ENCODE measurements at places on chromosomes 4 and X.

DNA sequence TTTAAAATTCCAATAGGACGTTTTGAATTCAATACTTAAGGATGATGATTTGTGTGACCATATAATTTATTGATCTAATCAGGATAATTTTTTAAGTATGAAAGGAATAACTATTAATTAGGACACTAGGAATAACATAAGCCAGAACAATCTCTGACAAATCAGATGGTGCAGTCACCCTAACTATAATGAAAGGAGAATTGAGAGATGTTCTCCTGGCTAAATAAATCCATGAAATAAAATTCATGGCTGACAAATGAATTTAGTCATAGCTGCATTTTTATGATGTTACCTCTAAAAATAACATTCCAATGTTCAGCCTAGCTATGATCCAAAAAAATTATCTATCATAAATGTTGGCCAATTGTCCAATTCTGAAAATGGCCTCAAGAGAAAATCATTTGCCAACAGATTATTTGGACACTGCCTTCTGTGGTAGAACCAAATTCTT is 190.6 kb upstream of the NEIL3 start:
- ATAC-seq: no peak

DNA sequence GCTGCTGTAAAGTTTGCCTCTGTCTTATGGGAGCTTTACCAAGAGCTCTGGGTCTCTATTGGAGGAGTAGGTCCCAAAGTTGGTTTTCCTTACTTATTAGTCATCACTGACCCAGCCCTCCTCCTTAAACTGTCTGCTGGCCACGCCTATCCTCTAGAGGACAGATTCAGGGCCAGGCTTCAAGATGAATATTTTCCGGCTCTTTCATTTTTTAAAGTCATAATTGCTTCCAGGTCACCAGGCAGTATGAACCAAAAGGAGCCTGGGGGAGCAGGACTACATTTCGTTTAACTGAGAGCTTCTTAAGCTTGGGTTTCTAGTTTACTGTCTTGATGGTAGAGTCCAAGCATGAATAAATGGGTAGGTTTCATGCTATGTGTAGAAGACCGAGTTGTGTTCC is 13.7 kb downstream of the BCORL1 start:
- no peak for ATAC-seq

DNA sequence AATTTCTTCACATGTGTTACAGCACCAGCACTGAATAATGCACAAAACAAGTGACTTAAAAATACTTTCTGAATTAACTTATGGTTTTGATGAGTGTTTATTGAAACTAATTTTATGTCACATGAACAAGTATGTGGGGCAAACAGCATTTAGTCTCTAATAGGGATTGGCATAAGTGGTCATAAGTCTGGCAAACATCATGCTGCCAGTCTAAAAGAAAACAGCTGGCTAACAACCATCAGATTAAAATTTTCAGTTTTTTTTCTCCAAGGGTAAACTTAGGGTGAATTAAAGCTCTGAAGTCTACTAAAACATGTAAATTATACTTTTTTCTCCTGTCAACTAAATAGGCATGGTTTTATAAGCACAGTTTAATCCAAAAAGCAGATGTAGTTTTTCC is 1014.2 kb downstream of the FAT4 start:
- no peak for ATAC-seq

GRCh38 chr4:42654631-42655268 is 2.2 kb downstream of the ATP8A1 start:
- no peak for ATAC-seq

GRCh38 chr4:53937327-53937726 is 127.1 kb downstream of the CHIC2 start:
- ATAC-seq: no peak

DNA sequence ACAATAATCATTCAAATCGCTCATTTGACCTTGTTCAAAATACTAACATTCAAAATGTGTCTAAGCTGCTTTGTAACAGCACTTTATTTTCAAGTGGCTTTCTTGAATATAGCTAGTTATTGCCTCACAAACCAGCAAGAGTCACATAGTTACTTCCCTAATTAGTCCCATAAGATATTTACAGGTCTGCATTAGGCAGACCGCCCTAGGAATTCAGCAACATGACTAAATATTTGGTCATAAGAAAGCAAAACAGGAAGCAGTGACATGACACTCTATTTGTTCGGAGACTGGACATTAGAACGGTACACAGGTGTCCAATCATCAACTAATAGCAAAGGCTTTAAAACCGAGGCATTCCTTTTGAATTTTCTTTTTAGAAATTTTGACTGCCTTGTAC is 262.0 kb downstream of the COL25A1 start:
- no peak for ATAC-seq

GRCh38 chrX:135557344-135557743 is 36.9 kb downstream of the INTS6L start:
- no peak for ATAC-seq

- no peak for ATAC-seq
These were observed 34.5 kb upstream of the CDKN2AIP start for GRCh38 chr4:183409934-183410333.

DNA sequence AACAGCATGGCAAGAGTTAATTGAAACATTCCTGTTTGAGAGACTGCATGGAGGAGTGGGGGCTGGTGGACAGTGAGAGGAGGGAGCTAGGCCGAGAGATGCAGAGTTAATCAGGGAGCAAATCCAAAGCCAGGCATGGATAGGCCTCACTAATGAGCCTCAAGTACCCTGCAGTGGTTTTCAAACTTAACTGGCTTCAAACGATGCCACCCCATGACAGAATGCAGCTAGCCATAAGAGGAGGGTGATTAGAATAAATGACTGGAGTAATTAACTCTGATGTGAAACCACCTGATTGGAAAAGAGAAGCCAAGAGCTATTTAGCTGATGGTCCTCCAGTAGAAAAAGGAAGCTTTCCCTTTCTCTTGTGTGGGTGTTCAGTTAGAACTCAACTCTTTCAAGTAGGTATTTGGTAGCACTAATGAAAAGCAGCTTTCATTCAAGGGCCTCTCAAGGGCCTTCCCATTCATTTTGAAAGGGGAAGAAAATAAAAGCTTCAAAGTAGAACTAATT is 215.4 kb upstream of the MAB21L2 start:
- peak; percentile 67 for ATAC-seq

DNA sequence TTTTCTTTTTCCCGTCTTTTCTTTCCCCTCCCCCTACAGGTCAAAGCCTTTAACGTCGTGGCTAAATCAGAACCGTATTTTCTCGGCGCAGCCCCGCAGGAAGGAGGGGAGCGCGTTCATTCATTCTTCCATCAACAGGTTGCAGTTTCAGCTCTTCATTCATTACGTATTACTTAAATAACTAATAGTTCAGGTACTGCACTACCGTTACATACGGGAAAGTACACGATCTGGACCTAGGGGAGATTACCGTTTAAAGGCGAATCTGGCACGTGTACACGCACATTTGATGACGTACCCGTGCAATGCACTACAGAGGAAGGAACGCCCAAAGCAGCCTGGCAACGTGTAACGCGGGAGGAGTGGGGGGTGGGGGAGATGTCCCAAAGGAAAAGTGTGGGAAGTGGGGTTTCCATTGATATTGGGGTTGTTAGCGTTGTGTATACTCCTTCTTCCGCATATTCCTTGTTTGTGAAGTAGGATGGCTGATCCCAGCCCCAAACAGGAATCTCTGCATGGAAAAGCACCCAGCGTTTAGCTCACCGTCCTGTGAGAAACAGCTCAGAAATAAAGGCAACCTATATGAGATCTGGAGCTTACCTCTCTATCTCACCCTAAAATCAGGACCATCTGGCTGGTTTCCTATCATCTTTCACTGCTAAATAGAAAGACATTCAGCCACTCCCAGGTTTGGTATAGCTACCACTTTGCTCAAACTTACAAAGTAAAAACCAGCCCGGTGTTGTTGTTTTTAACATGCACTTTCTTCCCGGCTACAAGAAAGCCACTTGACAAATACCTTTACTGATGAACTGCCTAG is 585 bp upstream of the SEC24D start:
- peak; percentile 69 for ATAC-seq

DNA sequence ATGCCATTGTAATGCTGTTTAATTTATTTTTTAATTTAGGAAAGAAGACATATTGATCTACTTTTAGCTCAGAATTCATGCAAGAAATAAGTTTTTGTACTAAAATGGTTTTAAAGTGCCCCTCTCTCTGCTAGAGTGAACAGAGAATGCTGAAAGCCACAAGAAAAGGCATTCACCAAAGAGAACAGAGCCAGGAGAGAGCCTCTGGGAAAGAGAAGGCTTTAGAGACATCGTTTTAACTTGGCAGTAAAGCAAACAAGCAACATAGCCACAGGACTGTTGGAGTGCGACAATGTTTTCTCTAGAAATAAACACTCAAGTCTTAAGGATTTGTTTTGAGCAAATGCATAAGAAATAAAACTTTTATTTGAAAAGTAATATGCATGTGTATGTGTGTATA is 484.1 kb upstream of the CPEB2 start:
- ATAC-seq: no peak

DNA sequence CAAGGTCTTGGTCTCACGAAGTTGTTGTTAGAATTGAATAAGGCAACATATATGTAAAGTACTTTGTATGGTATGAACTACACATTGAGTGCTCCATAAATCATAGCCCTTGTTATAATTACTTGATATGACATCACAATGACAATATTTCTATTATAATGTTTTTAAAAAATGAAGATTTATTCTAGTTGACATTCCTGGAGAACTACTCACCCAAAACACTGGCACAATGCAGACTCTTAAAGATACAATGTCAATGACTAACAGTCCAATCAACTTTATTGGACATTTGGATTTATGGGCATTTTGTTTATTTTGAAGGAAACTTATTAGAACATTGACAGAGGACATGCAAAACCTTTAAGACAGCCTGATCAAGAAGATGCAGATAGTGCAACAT is 55.3 kb downstream of the ASB9 start:
- no peak for ATAC-seq

- ATAC-seq: no peak
These were observed 28.2 kb upstream of the CEP135 start for GRCh38 chr4:55920571-55920970.

DNA sequence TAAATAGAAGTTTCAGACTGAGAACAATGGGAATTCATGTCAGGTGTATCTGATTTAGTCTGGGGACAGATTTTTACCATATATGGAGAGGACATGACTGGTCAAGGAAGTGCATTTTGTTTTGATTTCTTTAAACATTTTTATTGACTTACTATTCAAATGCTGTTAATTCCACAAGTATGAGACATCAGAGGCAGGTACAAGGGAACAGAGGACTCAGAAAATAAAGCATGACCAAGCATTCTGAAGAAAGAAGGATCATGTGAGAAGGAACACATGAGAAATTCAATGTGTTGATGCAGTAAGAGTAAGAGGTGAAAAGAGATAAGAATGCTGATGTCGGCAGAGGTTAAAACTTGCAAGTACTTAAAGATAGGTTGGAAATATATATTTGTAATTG is 1452.6 kb downstream of the PCDH7 start:
- ATAC-seq: no peak

- ATAC-seq: no peak
These were observed 63.1 kb downstream of the NSUN7 start for GRCh38 chr4:40812856-40813255.

DNA sequence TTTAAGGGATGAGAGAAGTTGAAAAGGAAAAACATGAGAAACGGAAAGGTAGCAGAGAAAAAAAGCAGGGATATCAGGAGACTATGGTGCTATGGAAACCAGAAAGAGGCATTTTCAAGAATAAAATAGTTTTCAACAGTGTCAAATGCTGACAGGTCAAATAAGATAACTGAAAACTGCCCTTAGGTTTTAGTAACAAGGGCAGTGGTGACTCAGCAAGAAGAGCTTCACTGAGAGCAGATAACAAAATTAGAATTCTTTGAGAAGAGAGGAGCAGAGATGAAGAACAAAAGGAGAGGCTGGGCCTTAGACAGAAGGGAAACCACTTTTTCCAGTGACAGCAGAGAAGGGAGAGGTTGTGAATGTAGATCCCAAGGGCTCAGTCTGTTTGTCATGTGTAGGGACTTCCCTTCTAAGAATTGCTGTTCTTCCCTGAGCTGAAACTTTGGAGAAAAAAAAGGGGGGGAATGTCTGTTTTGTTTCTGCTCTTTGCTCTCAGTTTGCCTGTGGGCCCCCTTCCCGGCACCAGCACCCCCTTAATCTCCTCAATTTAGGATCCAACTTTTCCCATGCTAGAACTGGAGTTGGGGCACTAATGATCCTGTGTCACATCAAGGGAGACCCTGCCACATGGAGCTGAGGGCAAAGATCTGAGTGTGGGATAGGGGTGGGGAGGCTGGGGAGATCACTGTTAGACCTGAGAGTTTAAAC is 26.8 kb upstream of the MAGEA10 start:
- ATAC-seq: no peak

- ATAC-seq: no peak
These were observed 51.0 kb downstream of the BEX1 start for GRCh38 chrX:103012945-103013344.

DNA sequence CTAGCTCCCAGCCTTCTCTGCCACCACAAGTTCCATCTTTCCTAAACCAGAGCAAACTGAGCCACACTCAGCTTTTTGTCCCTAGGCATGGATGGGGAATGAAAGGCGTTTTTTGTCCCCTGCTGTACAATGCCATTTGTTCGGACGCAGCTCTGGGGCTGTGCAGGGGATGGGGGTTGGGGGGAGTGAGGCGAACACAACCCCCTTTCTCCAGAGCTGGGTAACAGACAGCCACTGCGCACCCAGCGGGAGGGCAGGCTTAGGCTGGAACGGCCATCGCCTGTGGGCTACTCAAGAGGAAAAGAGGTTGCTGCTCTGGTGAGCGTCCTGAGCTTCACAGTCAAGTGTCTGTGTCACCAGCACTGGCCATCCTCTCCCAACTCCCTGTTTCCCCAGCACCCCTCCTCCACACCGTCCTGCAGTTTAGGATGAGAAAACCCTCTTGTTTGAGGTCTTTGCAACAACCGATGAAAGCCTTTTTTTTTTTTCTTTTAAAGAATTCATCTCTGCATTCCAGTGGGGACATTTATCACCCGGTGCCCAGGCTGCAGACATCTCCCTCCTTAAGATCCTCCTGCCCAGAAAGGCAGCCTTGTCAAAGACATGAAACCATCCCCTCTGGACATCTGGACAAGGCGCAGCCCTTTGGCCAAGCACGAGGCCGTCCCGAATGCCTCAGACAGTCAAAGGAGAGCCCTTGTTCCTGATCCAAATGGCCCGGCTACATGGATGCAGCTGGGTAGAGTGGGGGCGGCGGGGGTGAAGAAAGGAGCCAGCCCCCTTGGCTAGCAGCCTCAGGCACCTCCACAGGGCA is 419.6 kb downstream of the BCOR start:
- no peak for ATAC-seq

DNA sequence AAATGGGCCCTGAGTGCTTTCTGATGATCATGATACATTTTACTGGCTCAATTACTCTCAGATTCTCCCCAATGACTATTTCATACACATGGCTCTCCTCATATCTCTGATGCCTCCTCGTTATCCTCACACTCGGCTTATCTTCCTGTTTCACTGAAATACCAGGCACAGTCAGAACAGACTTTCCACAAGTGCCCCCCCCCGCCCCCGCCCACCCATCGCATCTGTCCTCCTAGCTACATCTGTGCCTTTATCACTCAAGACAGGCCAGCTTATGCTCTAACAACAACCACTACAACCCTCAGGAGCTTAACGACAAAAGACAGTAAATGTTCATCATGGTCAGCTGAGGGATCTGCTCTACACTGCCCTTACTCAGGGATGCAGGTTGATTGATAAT is 610.6 kb upstream of the DIPK2B start:
- no peak for ATAC-seq

All from stimulated activated memory B cell treated with anti-CD40 and anti-IgM and Interleukin-4, amounts not matched to agents 10 μg/mL and 1 μg/mL and 100 μg/mL, for 72 hours (primary cell).